ENCODE measurements at places on chromosomes 5 and 9. TPM values are rescaled to one million over a fixed set of nuclear protein-coding genes. Genes with fewer than 3 reads are reported as not detected.

DNA sequence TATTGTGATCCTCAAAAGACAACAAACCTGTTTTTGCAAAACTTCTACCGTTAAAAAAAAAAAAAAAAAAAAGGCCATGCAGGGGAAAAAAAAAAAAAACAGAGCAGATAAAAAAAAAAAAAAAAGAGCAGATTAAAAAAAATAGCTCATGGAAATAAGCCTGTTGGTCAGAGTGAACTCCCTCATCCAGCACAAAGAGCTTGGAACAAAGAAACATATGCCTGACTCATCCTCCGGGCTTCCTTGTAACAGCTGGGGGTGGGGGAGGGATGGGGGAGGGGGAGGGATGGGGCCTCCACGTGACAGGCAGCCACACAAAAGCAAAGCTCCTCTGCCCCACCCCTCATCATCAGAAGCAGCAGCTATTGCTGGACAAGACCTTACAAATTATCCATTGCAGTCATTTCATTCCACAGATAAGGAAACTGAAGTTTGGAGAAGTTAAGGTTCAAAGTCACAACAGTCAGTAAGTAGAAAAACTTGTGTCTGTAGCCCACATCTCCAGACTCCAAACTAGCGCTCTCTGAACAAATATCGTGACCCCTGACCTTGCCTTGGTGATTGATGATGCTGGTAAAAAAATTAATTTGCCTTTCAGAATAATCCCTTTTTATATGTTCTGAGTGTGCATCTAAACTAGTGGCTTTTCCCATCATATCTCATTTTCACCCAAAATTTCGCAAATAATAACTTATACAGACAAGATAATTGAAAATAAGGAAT lies 38.9 kb downstream of the SLC35D2 start:
- H3K4me1 ChIP-seq, result peaks cover 15% of the 10 kb centered on the region
- no peaks in the 10 kb centered on the region for H3K36me3 ChIP-seq
- no peak overlapping the region for H3K4me3 ChIP-seq
- H3K27me3 ChIP-seq, result no peaks in the 10 kb centered on the region
- no peak overlapping the region for H3K27ac ChIP-seq
- DNase-seq, result no peak

- no peaks in the 10 kb centered on the region for H3K4me1 ChIP-seq
- no peaks in the 10 kb centered on the region for H3K27me3 ChIP-seq
- DNase-seq, result no peak
- no peaks in the 10 kb centered on the region for H3K36me3 ChIP-seq
- H3K4me3 ChIP-seq, result no peak overlapping the region
Observed at GRCh38 chr5:90484540-90484939, 9.9 kb downstream of the POLR3G start.

Gene CORO2A
- 0.56 TPM for polyA plus RNA-seq

DNA sequence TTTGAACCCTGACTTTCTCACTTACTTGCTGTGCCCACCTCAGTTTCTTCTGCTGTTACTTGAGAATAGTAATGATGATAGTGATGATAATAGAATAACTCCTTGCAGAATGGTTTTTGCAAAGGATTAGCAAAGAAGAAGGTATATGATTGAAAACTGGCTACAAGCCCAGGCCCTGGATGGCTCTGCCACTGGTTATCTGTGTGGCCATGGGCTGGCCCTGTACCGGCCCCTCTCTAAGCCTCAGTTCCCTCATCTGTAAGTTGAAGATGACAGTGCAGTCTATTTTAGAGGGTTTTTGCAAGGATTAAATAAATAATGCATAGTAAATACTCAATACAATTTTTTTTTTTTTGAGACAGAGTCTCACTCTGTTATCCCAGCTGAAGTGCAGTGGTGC lies 6.2 kb downstream of the TTLL11 start:
- no peak for DNase-seq
- H3K27ac ChIP-seq, result no peak overlapping the region
- no peaks in the 10 kb centered on the region for H3K27me3 ChIP-seq
- no peak overlapping the region for H3K4me3 ChIP-seq

Gene PCDHA3
- polyA plus RNA-seq, result 1.2 TPM

DNA sequence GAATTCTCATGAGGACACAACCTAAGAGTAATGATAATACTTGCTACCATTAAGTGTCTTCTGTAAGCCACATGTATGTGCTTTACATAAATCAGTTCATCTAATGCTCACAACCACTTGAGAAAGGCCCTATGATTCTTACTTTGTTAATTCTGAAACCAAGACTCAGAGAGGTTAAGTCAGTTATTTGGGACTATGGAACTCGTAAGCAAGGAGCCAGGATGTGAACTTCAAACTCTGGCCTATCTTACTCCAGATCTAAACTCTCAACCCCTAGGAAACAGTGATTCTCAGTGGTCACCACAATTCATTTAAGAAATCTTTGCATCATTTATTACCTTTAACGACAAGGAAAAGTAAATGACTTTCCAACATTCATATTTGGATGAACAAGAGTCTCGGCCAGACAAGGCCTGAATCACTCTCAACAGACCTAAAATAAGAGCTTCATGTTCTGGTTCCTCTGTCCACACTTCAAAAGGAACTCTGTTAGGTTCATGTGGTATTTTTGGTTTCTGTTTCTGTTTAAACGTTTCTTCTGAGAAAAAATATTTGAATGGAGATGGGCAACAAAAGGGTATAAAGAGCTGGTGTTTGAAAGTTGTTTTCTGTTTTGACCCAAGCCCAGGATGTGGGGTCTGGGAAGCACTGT lies 104.8 kb downstream of the LPAR1 start:
- no peak for DNase-seq
- H3K36me3 ChIP-seq, result no peaks in the 10 kb centered on the region
- no peak overlapping the region for H3K4me3 ChIP-seq
- H3K4me1 ChIP-seq, result peaks cover 2% of the 10 kb centered on the region
- H3K27ac ChIP-seq, result no peak overlapping the region

GRCh38 chr9:2356041-2356790 lies 265.4 kb upstream of the VLDLR start:
- H3K4me1 ChIP-seq, result no peaks in the 10 kb centered on the region
- H3K4me3 ChIP-seq, result no peak overlapping the region
- H3K36me3 ChIP-seq, result no peaks in the 10 kb centered on the region
- no peaks in the 10 kb centered on the region for H3K27me3 ChIP-seq
- no peak for DNase-seq

- no peaks in the 10 kb centered on the region for H3K4me1 ChIP-seq
- no peak overlapping the region for H3K27ac ChIP-seq
- no peak for DNase-seq
- H3K27me3 ChIP-seq, result no peaks in the 10 kb centered on the region
Observed at GRCh38 chr5:17785774-17786173, 151.5 kb downstream of the TAF11L14 start.

- H3K4me1 ChIP-seq, result no peaks in the 10 kb centered on the region
- H3K4me3 ChIP-seq, result no peak overlapping the region
- H3K27ac ChIP-seq, result no peak overlapping the region
- H3K36me3 ChIP-seq, result no peaks in the 10 kb centered on the region
- H3K27me3 ChIP-seq, result no peaks in the 10 kb centered on the region
- no peak for DNase-seq
Observed at GRCh38 chr5:175693741-175694140, 35.9 kb downstream of the HRH2 start.

DNA sequence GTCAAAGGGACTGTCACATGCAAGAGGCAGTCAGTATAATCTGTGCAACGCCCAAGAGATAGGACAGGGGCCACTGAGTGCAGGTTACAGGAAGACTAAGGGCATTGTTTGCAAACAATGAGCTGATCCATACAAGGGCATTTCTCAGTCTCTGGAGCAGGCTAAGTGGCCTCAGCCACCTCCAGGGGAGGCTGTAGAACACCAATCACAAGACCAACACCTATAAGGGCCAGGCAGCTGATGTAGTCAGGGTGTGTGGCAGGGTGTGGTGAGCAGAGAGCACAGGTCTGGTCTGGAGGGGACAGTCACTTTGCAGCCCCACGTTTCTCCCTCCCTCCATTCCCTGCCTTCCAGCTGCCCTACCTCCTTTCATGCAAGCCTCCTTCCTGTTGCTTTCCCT lies 83.2 kb upstream of the ADRA1B start:
- H3K4me3 ChIP-seq, result no peak overlapping the region
- no peaks in the 10 kb centered on the region for H3K27me3 ChIP-seq
- no peaks in the 10 kb centered on the region for H3K36me3 ChIP-seq

DNA sequence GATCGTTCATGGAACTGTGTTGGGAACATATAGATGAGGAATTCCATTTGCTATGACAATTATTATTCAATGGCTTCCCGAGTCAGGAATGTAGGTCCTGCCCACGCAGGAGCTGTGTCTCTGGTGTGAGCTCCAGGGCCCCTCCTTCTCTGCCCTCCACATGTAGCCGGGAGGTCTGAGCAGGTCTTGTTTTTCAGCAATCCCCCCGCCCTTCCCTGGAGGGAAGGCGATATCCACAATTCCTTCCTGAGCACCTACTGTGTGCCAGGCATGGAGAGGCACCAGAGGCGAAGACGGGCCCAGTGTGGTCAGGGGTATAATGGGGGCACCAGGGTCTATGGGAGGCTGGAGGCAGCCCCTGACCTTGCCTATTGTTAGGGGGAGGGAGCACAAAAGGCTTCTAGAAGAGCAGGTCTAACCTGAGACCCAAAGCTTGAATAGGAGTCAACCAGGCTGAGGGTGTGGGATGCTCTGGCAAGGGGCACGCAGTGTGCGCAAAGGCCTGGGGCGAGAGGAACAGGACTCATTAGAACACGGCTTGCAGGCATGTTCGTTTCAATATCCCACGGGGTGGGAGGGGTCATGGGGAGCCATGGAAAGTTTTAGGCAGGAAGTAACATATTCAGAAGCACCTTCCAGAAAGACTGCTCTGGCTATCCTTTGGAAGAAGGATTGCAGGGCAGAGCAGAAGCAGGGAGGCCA lies 154.9 kb downstream of the C9orf50 start:
- no peak overlapping the region for H3K27ac ChIP-seq
- H3K4me1 ChIP-seq, result peaks cover 14% of the 10 kb centered on the region
- H3K4me3 ChIP-seq, result no peak overlapping the region
- no peak for DNase-seq
- H3K27me3 ChIP-seq, result no peaks in the 10 kb centered on the region

Gene GFI1B
- not detected for polyA plus RNA-seq

Gene REEP5
- 33.0 TPM for polyA plus RNA-seq

DNA sequence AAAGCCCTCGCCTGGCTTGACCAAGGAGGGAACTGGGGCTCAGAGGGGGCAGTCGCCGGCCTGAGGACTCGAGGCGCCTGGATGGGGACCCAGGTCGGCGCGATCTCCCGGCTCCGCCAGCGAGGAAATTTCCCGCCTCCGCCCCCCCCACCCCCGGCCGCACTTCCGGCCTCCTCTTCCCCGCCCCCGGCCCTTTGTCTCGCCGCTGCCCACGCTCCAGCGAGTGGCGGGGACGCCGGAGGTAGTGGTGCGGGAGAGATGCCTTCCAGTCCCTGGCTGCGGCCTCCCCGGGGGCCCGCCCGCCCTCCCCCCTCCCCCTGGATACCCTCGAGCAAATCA lies 448 bp upstream of the GPRIN1 start:
- DNase-seq, result no peak
- H3K27ac ChIP-seq, result no peak overlapping the region
- peak overlapping the region; percentile 33 for H3K4me3 ChIP-seq
- H3K4me1 ChIP-seq, result no peaks in the 10 kb centered on the region

DNA sequence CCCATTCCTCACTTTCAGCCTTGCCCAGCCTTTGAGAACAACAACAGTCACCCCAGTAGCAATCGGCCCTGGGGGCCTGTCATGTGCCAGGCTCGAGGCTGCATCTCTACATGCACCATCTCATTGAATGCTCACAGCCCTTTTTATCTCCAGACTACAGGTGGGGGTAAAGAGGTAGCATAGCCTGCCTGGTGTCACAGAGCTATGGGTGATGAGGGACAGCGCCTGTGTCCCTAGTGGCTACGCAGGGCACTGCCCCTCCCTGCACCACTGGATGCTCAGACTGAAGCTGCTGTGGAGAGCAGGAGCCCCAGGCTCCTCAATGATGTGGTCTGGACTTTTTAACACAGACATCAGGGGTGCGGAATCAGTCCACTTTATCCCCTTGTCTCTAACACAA lies 2.8 kb downstream of the CAMK2A start:
- H3K27ac ChIP-seq, result no peak overlapping the region
- no peaks in the 10 kb centered on the region for H3K27me3 ChIP-seq
- H3K4me1 ChIP-seq, result no peaks in the 10 kb centered on the region
